ENCODE measurements at places on chromosomes 2 and 18. TPM values are rescaled to one million over a fixed set of nuclear protein-coding genes. Genes with fewer than 3 reads are reported as not detected.

Gene CCL20
- 72.0 TPM for total RNA-seq

Gene CEBPZ
- 74.6 TPM for total RNA-seq

Gene PIAS2
- 19.7 TPM for total RNA-seq

Gene PLEK
- 7.6 TPM for total RNA-seq

Gene PGAP1
- 25.5 TPM for total RNA-seq

Gene ATP8B1
- not detected for total RNA-seq

Gene FBXO48
- 2.6 TPM for total RNA-seq

DNA sequence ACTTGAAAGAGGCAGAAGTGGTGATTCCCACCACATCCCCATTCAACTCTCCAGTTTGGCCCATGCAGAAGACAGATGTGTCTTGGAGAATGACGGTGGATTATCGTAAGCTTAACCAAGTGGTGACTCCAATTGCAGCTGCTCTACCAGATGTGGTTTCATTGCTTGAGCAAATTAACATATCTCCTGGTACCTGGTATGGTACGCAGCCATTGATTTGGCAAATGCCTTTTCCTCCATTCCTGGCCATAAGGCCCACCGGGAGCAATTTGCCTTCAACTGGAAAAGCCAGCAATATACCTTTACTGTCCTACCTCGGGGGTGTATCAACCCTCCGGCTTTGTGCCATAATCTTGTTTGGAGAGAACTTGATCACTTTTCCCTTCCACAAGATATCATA lies 411.5 kb upstream of the SMIM21 start:
- no peak overlapping the region for H3K27ac ChIP-seq
- H3K4me1 ChIP-seq = no peaks in the 10 kb centered on the region
- H3K4me3 ChIP-seq = no peak overlapping the region
- H3K27me3 ChIP-seq = no peaks in the 10 kb centered on the region
- no peak for DNase-seq
- no peaks in the 10 kb centered on the region for H3K36me3 ChIP-seq

DNA sequence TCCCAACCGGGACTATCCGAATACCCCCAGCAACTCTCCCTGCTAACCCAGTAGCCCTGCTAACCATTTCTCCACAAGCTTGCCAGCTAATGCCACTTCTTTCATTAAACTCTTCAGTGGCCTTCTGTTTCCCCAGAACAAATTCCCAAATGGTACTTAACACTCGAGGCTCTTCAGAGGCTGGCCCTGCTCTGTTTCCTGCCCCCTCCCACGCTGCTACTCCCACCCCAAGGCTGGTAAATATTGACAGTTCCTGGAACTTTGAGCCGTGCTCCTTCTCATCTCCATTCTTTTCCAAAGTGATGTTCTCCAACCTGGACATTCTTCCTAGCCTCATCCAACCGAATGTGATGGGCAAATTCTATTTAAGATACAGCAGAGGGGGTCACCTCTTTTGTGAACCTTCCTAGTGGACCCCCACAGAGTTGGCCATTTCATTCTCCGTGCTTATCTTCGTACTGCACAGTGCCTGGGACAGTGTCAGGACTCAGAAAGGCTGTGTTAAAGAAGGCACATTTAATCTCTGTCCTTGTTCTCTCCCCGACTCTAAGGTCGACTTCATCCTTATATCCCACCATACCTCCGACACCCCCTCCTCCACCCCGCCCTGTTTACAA lies 3.2 kb upstream of the KIDINS220 start:
- H3K36me3 ChIP-seq = no peaks in the 10 kb centered on the region
- DNase-seq = no peak

GRCh38 chr2:41495050-41495449 lies 552.8 kb upstream of the PKDCC start:
- no peaks in the 10 kb centered on the region for H3K4me1 ChIP-seq
- H3K27ac ChIP-seq = no peak overlapping the region
- H3K36me3 ChIP-seq = no peaks in the 10 kb centered on the region
- no peaks in the 10 kb centered on the region for H3K27me3 ChIP-seq

- H3K27me3 ChIP-seq = peaks cover 20% of the 10 kb centered on the region
- H3K4me3 ChIP-seq = no peak overlapping the region
- DNase-seq = no peak
- H3K36me3 ChIP-seq = no peaks in the 10 kb centered on the region
- H3K27ac ChIP-seq = no peak overlapping the region
Measured at GRCh38 chr2:26911911-26912861, 58.3 kb upstream of the MAPRE3 start.

DNA sequence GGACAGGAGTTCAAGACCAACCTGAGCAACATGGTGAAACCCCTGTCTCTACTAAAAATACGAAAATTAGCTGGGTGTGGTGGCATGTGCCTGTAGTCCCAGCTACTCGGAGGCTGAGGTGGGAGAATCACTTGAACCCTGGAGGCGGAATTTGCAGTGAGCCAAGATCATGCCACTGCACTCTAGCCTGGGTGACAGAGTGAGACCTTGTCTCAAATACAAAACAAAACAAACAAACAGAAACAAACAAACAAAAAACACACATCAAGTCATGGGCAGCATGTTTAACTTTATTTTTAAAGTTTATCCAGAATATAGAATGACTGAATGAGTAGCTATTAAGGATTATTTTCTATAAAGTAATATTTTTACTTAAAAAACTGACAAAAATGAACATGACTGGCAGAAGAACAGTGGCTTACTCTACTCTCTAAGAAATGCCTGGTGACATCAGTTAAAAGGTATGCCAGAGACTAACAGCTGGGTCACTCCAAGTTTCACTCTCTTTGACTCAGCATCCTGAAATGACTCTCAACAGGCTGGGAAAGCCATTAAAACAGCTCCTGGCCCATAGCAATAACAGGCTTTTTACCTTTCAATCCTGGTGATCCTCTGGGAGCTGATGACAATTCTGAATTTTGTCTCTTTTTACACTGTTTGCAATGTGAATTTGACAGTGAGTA lies 281.6 kb upstream of the STON1 start:
- H3K4me3 ChIP-seq = no peak overlapping the region
- peak; percentile 38 for DNase-seq
- no peaks in the 10 kb centered on the region for H3K36me3 ChIP-seq
- peaks cover 14% of the 10 kb centered on the region for H3K4me1 ChIP-seq
- no peaks in the 10 kb centered on the region for H3K27me3 ChIP-seq

GRCh38 chr2:179059026-179059700 lies 9.2 kb upstream of the CCDC141 start:
- H3K36me3 ChIP-seq = no peaks in the 10 kb centered on the region
- no peak for DNase-seq
- H3K27me3 ChIP-seq = no peaks in the 10 kb centered on the region

DNA sequence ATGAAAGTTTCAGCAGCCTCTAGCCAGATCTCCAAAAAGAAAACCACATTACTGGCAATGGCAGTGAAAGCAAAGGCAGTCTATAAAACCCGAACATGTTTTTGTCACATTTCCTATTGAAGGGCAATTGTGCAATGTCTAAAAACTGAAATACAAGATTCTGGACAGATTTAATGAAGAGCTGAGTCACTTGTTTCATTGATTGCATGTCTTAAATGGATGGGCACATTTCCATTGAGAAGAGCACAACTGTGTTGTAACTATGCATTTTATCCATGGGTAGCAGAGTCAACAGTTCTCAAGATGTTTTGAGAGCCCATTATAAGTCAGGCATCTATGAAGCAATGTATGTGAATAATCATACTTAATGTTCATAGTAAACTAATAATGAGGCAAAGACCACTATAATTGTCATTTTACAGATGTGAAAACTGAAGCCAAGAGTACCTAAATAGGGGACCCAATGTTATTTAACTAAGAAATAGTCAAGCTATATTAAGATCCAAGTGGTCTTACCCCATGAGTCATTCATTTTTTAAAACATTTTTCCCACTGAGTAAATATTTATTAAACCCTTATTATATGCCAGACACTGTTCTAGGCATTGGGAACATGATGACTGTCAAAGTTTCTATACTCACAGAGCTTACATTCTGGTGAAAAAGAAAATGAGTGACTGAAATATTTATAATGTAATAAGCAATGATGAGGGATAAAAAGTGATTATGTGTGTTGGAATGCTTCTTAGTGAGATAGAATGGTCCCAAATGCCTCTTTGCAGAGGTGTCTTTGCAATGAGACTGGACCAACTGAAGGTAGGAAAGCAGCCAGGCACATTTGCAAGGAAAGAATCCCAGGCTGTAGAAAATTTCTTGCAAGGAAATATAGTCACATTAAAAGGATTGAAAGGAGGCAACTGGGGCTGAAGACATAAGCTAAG lies 818.9 kb upstream of the ACVR2A start:
- no peaks in the 10 kb centered on the region for H3K36me3 ChIP-seq
- no peaks in the 10 kb centered on the region for H3K4me1 ChIP-seq
- peaks cover 10% of the 10 kb centered on the region for H3K27me3 ChIP-seq
- no peak overlapping the region for H3K27ac ChIP-seq
- no peak for DNase-seq

- no peak overlapping the region for H3K27ac ChIP-seq
- no peaks in the 10 kb centered on the region for H3K36me3 ChIP-seq
- no peak overlapping the region for H3K4me3 ChIP-seq
- no peak for DNase-seq
- H3K27me3 ChIP-seq = no peaks in the 10 kb centered on the region
- peaks cover 8% of the 10 kb centered on the region for H3K4me1 ChIP-seq
Measured at GRCh38 chr2:113216891-113217454, 43.2 kb downstream of the PSD4 start.

DNA sequence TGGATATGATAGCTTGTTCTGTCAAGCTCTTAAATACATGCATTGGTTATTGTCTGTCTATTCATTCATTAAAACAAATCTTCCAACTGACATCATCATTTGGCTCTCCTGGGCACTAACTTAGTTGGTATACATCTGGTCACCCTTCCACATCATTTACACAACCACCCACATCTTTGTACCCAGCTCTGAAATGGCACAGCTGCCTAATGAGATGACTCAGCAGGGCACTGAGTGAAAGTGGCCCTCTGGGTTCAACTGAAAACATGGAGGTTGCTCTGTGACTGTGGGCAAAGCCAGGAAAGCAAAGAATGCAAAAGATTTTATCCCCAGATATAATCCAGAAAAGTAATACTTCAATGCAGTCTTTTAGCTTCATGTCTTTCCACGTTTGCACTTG lies 234.0 kb upstream of the MAP2 start:
- H3K4me1 ChIP-seq = no peaks in the 10 kb centered on the region
- H3K36me3 ChIP-seq = no peaks in the 10 kb centered on the region
- H3K4me3 ChIP-seq = no peak overlapping the region
- H3K27me3 ChIP-seq = no peaks in the 10 kb centered on the region
- no peak overlapping the region for H3K27ac ChIP-seq

- H3K4me1 ChIP-seq = peaks cover 27% of the 10 kb centered on the region
- peak; percentile 39 for DNase-seq
- peaks cover 7% of the 10 kb centered on the region for H3K27me3 ChIP-seq
- no peak overlapping the region for H3K4me3 ChIP-seq
- no peak overlapping the region for H3K27ac ChIP-seq
Measured at GRCh38 chr2:8580316-8581233, 101.3 kb upstream of the ID2 start.

- H3K27me3 ChIP-seq = no peaks in the 10 kb centered on the region
- no peak for DNase-seq
- H3K4me1 ChIP-seq = no peaks in the 10 kb centered on the region
- no peak overlapping the region for H3K4me3 ChIP-seq
Measured at GRCh38 chr2:120820263-120820952, 84.7 kb downstream of the GLI2 start.

DNA sequence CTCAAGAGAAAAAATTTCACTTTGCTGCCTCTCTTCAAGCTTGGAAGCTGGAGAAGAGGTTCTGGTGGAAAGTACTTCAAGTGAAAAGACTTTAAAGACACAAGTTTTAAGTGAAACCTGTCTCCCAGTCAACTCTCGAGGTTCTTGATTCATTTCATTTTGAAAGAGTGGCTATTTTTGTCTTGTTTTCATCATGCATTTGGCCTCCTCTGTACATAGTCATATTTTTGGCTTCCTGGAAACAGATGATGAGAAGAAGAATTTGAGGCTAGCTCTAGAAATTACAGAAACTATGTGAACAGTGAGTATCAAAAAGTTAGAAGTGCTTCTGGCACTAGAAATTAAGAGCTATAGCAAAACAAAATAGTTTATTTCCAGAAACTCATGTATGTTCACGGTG lies 124.8 kb downstream of the DTNA start:
- peaks cover 15% of the 10 kb centered on the region for H3K27me3 ChIP-seq
- no peaks in the 10 kb centered on the region for H3K36me3 ChIP-seq
- peak overlapping the region; percentile 14 for H3K27ac ChIP-seq
- DNase-seq = no peak

GRCh38 chr2:106098081-106098480 lies 96.0 kb downstream of the UXS1 start:
- no peaks in the 10 kb centered on the region for H3K27me3 ChIP-seq
- H3K36me3 ChIP-seq = peaks cover 17% of the 10 kb centered on the region
- peak; percentile 50 for DNase-seq
- no peak overlapping the region for H3K4me3 ChIP-seq

DNA sequence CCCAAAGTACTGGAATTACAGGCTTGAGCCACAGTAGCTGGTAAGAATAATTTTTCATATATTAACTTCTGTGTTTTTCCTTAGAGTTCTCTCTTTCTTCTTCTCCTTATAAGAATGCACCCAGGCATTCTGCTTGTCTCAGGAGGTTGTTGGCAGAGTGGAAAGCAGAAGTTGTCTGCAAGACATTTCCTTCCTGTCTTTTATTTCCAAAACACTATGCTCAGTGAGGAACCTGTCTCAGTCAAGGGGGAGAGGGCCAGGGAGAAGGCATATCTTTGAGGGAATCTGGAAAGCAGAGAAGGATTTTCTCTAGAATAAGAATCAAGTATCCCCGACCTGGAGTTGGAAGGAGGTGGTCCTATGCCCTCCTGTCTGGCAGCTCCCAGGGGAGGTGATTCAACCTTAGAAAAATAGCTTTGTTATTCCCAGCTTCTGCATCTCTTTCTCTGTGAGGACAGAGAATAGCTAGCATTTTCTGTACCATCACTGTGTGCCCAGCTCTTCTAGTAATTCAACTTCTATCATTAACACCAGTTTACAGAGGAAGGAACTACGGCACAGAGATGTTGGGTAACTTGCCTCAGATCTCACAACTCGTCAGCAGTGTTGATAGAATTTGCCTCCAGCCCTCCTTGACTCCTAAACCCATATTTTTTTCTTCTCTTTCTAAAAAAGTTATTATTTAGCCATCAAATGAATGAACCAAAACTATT lies 3.8 kb upstream of the LPIN2 start:
- H3K27me3 ChIP-seq = no peaks in the 10 kb centered on the region
- H3K4me3 ChIP-seq = no peak overlapping the region
- peaks cover 6% of the 10 kb centered on the region for H3K36me3 ChIP-seq
- DNase-seq = no peak

DNA sequence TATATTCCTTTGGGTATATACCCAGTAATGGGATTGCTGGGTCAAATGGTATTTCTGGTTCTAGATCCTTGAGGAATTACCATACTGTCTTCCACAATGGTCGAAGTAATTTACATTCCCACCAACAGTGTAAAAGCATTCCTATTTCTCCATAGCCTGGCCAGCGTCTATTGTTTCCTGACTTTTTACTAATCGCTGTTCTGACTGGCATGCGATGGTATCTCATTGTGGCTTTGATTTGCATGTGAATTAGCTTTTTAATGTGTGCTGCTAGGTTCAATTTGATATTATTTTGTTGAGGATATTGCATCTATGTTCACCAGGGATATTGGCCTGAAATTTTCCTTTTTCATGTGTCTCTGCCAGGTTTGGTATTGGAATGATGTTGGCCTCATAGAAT lies 67.4 kb upstream of the VRK2 start:
- H3K4me1 ChIP-seq = no peaks in the 10 kb centered on the region
- H3K4me3 ChIP-seq = no peak overlapping the region
- peaks cover 3% of the 10 kb centered on the region for H3K36me3 ChIP-seq
- no peak for DNase-seq
- H3K27me3 ChIP-seq = no peaks in the 10 kb centered on the region

GRCh38 chr18:21179590-21180220 lies 62.3 kb upstream of the GREB1L start:
- peaks cover 6% of the 10 kb centered on the region for H3K4me1 ChIP-seq
- no peaks in the 10 kb centered on the region for H3K36me3 ChIP-seq
- no peak overlapping the region for H3K4me3 ChIP-seq
- peak; percentile 50 for DNase-seq

Measured in activated CD4-positive, alpha-beta memory T cell treated with anti-CD3 and anti-CD28 coated beads for 36 hours (primary cell).